ENCODE measurements at places on chromosomes 6 and 20.

DNA sequence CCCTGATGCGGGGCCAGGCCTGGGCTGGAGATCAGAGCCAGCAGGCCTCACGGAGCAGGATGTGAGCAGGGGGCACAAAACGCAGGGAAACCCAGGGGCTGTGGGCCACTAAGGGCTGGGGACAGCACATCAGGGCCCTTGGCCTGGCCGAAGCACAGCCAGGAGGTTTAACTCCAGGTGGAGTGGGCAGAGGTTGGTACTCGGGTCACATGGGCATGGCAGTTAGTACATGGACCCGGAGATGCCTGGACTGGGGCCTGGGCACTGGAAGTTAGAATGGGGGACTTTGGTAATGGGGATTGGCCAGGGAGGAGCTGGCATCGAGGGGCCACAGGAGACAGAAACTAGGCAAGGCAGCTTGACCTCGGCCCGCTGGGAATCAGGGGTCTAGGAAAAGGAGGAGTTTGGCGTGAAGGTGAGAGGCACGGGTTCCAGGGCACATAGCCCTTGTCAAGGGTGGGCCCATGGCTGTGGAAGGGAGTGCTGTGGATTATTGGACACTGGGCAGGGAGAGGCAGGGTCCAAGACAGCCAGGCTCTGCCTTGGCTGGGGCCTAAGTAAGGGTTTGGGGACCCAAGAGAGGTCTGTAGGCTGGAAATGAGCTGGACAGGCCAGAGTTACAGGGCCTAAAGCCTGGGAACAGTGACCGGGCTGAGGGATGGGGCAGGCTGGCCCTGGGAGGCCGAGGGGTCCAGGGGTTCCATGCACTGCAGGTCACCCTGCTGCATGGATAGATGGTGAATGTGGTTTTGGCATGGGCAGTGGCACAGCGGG is 41.6 kb upstream of the CD93 start:
- DNase-seq: no peak

- DNase-seq: no peak
These were observed 49.4 kb downstream of the PYGB start for GRCh38 chr20:25297141-25297905.

GRCh38 chr6:108555399-108556052 is 5.2 kb upstream of the FOXO3 start:
- no peak for DNase-seq

DNA sequence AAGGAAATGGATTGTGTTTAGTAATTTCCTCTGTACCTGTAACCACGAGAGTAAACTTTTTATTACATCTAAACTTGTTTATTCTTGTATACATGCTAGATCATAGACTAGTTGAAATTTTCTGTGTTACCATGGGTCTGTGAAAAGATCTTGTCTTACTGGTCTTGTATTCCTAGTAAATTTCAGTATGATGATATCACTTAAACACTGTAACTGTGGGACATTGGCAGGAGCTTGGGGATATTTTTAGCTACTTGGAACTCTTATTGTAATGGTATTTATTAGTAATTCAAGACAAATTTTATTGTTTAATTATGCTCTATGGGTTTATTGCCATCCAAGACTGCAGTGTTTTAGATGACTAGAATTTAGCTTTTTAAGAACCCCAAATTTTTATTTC is 25.9 kb upstream of the TULP4 start:
- DNase-seq: no peak
